ENCODE measurements at places on chromosomes 1 and 21. TPM values are rescaled to one million over a fixed set of nuclear protein-coding genes. Genes with fewer than 3 reads are reported as not detected.

Gene OPTC
- total RNA-seq, result not detected

Gene ERG
- total RNA-seq, result 2.5 TPM

Gene KDM5B
- total RNA-seq, result 319 TPM

Gene CADM3
- total RNA-seq, result 148 TPM

Gene MEX3A
- 69.5 TPM for total RNA-seq

Gene ETV3L
- total RNA-seq, result not detected

Gene LHX8
- 0.31 TPM for total RNA-seq

Gene UTS2
- total RNA-seq, result not detected

Gene CFHR5
- total RNA-seq, result not detected

Gene KCNE2
- not detected for total RNA-seq

Gene LCE1F
- total RNA-seq, result not detected

Gene KCNQ4
- 1.9 TPM for total RNA-seq

Gene C1orf87
- total RNA-seq, result not detected

Gene LCE6A
- not detected for total RNA-seq

Gene GJA9
- total RNA-seq, result not detected

Gene OR2L2
- total RNA-seq, result 1.6 TPM

Gene BLACAT1
- total RNA-seq, result 4.7 TPM

Measured in parietal lobe (tissue), 2 donors.